ENCODE measurements at places on chromosomes 11 and 22.

GRCh38 chr11:14248580-14248981 is 110.4 kb downstream of the RRAS2 start:
- no peak for DNase-seq

GRCh38 chr11:92296138-92296515 is 71.5 kb downstream of the FAT3 start:
- no peak for DNase-seq

DNA sequence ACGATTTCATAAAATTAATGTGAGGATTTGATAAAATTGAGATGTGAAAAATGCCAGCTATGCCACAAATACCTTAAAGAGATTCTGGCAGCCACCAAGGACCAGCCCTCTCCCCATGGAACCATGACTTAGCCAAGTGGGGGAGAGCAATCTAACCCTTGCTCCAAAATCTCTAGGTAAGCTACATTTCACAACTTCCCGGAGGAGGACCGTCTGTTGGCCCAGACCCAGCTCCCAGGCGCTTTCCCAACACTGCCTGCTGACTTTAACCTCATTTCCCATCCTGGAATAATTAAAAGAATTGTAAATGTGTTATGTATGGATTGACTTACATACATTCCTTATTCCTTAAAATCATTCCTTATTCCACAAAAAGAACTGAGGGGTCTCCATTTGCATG is 47.5 kb upstream of the TENM4 start:
- DNase-seq: no peak

GRCh38 chr11:2830886-2831285 is 54.7 kb downstream of the CDKN1C start:
- DNase-seq: no peak

GRCh38 chr11:104830080-104830479 is 68.2 kb downstream of the CASP12 start:
- no peak for DNase-seq

GRCh38 chr22:30284666-30285065 is 4.6 kb downstream of the CASTOR1 start:
- DNase-seq: no peak

- DNase-seq: no peak
These were observed 16.6 kb downstream of the GDPD5 start for GRCh38 chr11:75509020-75509720.

GRCh38 chr11:92387859-92388258 is 163.2 kb downstream of the FAT3 start:
- DNase-seq: no peak

DNA sequence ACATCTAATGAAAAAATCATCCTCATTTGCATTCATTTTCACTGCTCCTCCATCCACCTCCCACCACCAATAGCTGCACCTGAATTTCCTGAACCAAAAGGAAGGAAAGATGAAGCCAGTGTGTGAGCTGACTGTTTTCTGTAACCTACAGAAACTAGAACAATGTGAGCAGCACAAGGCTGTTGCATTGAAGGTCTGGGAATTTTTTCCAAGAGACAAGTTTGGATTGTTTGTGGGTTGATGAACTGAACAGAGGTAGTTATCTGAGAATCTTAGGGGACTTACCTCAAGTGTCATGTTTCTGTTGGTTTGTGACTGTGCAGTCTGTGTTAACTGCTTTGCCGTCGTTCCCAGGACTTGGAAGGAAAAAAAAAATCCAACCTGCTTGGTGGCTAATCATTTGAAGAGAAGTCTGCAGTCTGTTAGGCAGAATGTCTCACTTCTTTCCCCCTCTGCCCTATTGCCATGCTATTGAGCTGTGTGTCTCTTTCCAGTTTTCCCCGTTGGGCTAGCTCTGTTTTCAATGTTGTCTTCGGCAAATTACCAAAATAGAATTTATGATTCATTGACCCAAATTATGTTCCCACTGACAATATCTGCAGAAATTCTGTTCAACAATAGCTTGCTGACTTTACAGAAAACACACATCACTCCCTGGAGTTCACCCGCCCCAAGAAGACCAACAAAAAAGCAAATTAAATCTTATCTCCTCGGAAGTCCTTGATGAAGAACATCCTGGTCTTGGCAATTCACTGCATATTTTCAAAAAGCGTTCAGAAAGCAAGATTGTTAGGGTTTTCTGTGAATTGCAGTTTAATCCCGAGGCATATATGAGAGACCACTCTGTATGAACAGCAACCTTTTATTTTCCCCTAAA is 76.0 kb downstream of the SC5D start:
- DNase-seq: peak; percentile 89

- DNase-seq: no peak
These were observed 6.8 kb downstream of the LRRC75B start for GRCh38 chr22:24585927-24586546.

DNA sequence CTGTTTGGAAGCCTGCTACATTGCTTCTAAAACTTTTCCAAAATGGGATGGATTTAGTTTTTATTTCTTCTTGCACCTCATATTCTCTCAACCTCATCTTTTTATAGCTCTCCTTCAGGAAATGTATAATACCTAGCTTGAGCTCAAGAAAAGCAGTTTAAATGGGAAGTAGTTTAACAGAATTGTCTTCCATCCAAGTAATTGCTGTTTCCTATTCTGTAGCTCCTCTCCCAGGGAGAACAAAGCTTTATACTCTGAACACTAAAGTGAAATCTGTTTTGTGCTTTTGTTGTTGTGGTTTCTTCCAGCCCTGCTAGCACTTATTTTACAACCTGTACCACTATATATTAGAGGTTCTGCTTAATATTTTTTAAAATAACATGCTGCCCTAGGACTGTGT is 83.2 kb upstream of the HORMAD2 start:
- no peak for DNase-seq

DNA sequence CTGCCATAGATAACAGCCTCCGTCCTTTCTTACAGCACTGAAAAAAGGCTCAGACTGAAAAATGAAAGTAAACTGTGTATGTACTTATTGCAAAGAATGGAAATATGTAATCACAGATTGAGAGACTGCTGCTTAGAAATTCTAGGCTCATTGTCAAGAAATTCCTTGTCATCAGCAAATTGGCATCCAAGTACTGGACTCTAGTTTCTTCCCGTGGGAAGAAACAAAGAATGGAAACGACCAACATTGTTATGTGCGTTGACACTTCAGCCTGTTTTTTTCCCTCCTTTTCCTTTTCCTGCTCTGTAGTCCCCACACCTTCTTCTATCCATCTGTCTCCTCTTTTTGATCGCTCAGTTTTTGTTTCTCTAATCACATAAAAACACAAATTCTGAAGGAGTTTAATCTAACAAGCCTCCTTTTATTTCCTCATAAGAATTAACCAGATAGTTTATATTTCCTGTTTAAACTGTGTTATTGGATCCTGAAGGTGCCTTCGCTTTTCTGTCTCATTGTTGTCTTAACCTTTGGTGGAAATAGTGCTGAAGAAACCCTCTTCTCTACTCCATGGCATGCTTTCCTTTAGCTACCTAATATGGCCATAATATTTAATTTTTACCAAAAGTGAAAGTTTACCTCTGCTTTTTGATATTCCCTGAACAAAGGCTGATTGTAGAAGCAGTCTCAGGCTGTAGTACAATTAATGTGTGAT is 20.0 kb upstream of the CASP12 start:
- no peak for DNase-seq
